Stimulated activated CD4-positive, alpha-beta T cell treated with anti-CD3 and anti-CD28 coated beads, Interleukin-12 subunit alpha, Interleukin-12 subunit beta, amount 100 ng/mL, for 4 hours (primary cell): ENCODE measurements at places on chromosomes 13 and 19.

DNA sequence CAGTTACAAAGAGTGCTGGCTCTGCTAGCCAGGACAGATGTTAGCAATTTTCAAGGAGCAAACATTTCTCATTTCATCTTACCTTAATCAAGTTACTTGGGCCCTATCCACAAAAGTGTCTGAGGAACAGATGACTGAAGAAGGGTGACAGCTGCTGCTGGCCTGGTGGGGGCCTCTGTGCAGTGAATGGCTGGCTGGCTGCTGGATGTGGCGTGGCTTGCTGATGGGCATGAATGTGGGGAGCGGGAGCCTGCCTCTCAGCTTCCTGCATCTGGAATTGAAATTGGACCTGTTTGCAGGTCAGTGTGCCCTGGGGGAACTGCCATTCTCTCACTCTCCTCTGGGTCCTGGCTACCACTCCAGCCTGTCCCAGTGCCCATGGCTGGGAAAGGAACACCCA is 94.7 kb downstream of the RGCC start:
- no peak for DNase-seq

- DNase-seq: no peak
Measured at GRCh38 chr13:34738254-34738992, 203.6 kb upstream of the NBEA start.

DNA sequence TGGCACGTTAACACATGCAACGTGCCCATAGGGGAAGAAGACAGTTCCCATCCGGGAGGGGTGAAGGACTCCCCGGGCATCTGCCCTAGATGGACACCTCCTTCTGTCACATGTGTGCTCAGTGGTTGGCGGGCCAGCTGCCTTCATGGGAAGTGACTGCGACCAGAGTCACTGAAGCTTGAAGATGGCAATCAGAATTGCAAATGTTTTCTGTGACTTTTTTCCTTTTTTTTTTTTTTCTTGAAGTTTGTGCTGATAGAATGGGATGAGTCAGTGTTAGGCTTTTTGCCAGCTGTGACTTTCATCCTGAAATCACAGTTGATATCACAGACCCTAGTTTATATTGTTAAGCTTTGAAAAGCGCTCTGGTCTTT is 109.2 kb upstream of the MCF2L start:
- DNase-seq: no peak

DNA sequence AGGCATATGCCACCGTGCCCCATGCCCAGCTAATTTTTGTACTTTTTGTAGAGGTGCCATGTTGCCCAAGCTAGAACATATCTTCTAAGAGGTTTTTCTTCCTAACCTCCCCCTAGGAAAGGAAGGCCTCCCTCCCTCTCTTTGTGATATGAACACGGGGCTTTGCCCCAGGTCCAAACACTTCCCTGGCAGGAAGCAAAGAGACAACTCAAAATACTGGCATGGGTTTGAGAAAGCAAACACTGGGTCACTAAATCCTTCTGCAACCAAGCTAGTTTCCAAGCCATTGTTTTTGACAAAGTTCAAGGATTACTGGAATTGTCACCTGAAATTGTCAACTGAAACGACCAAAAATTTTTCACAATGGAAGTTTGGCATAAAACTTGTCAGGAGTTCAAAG is 8.8 kb downstream of the CC2D1A start:
- DNase-seq: no peak

DNA sequence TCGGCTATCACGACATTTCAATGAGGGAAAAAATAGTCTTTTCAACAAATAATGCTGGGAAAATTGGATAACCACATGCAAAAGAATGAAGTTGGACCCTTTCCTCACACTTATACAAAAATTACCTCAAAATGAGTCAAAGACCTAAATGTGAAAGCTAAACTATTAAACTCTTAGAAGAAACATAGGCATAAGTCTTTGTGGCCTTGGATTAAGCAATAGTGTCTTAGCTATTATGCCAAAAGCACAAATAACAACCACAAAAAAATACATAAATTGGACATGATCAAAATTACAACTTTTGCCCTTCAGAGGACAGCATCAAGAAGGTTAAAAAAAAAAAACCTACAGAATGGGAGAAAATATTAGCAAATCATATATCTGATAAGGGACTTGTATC is 156.6 kb downstream of the FOXO1 start:
- DNase-seq: no peak

DNA sequence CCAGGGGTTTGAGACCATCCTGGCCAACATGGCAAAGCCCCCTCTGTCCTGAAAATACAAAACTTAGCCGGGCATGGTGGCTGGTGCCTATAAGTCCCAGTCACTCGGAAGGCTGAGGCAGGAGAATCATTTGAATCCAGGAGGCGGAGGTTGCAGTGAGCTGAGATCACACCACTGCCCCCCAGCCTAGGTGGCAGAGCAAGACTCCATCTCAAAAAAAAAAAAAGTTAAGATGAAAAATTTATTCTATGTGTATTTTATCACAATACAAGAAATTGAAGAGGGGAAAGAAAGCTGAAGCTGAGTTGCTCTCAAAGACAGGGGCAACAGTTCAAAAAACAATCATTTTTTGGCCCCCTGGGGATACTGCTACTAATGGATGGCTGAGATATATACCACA is 31.1 kb downstream of the INSR start:
- DNase-seq: no peak

GRCh38 chr19:23528376-23528775 is 133.1 kb upstream of the ZNF91 start:
- no peak for DNase-seq

DNA sequence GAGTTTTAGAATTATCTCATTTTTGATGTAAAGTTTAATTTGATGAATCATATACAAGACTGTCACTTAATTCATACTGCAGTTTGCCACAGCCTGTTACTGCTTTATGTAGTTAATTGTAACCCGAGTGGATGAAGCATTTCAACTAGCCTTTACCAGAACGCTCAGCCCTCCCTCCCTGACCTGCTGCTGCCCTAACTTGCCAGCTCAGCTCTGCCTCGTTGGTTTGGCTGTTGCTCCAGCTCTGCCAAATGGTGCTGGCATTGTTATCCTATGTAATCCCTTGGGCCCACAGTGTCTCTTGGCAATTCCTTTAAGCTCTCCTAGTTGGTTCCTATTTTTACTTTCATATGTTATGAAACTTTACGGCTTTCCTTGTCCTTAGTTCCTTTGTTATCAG is 113.3 kb downstream of the LMO7 start:
- DNase-seq: no peak

- DNase-seq: no peak
Measured at GRCh38 chr13:39283072-39283471, 244.8 kb downstream of the NHLRC3 start.

DNA sequence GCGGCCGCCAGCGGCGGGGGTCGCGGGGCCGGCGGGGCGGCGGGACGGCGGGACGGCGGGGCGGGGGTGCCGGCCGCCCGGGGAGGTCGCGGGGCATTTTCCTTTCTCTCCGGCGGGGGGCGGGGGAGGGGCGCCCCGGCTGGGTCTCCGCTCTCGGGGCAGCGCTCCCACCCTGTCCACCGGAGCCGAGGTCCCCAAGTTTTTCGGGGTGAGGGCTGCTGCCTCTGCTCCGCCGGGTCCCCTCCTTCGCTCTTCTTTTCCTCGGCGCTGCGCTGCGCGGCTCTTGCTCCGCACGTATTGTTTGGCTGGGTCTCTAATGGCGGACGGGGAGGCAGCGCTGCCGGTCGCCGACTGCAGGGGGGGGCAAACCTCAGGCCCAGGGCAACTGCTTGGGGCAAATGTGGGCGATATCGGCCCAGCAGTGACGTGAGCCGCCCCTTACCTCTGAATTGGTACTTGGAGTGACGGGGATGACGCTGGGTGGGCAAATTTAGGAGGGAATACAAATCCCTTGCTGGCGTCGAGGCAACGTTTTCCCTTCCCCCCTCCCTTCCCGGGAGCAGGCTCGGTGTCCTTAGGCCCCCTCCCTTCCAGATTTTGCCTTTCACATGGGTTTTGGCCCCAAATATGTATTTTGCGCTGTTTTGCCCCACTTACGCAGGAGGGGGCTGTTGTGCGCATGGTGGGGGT is 759 bp downstream of the ZMYM2 start:
- peak; percentile 66 for DNase-seq

DNA sequence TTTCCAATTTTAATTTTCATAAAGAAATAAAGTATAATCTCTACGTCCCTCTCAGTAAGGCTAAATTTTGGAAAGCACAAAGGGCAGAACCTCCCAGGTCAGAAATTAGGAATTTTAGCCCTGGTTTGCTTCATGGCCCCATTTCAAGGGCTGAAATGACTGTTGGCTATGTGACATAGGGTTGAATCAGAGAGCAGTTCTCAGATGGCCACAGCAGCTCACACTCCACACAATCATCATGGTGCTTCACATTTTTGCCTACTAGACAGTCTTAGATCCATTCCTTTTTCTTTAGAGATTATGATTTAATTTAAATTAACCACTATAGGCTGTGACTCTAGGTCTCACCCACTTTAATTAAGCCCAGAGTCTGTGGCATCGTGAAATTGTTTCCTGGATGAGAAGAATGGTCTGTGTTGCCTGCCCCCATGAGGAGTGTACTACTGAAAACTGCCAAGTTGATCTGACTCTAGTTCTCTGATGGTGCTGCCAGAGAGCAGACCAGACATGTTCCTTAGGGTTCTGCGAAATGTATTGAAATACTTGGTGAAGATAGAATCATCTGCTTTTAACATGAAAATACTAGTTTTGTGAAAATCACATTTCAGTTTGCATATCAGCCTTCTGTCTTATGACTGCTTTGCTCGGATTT is 57.4 kb downstream of the ESD start:
- DNase-seq: no peak

- no peak for DNase-seq
Measured at GRCh38 chr13:80860845-80861244, 519.9 kb upstream of the SPRY2 start.

- no peak for DNase-seq
Measured at GRCh38 chr19:4035582-4035981, 28.0 kb downstream of the PIAS4 start.

GRCh38 chr13:24241336-24241735 is 68.0 kb upstream of the C1QTNF9 start:
- no peak for DNase-seq

- DNase-seq: no peak
Measured at GRCh38 chr19:31821346-31821745, 472.1 kb upstream of the TSHZ3 start.

GRCh38 chr19:18091217-18091608 is 4.5 kb upstream of the IL12RB1 start:
- DNase-seq: peak; percentile 75

- peak; percentile 6 for DNase-seq
Measured at GRCh38 chr13:94967183-94968039, 255.1 kb upstream of the SOX21 start.

GRCh38 chr19:6402837-6403608 is 10.1 kb upstream of the GTF2F1 start:
- no peak for DNase-seq

DNA sequence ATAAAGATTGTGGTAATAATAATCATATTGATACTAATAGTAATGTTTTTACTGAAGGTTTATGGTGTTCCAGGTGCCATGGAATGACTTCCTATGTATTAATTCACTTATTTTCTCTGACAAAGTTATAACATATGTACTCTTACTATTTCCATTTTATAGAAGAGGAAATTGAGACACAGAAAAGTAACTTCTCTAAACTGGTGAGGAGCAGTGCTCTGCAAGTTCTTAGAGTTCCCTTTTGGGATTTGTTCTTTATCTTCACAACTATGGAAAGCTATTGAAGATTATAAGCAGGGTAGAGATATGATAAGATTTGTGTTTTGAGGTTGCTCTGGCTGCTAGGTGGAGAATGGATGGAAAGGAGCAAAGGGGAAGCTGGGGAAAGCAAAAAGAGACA is 83.9 kb upstream of the OLFM4 start:
- no peak for DNase-seq

DNA sequence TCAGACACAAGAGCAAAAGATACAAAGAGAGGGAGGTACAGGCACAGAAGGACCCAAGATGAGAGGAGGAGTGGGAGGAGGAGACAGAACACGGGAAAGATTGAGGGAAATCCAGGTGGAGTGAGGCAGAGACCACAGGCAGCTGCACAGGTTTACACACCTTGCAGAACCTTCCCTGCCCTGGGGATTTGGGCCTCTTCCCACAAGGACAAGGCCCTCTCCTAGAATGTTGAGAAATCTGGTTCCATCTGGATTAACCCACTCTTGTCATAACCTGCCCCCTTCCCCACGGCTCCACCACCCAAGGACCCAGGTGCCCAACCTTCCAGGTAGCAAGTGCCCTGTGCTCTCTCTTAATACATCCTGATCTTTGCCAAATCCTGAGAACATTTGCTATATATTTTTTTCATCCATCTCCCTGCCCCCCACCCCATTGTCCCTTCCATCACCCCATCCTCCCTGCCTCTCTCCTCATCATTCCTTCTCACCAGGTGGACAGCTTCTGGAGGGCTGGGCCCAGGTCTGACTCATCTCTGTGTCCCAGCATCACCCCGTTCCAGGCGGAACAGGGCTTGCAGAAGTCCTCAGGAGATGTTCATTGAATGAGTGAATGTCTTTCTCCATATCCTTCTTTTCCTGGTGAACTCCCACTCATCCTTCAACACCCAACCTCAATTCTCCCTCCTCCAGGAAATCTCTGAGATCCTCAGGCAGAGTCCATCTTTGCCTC is 8.8 kb upstream of the KLK8 start:
- DNase-seq: no peak

- DNase-seq: no peak
Measured at GRCh38 chr13:37342205-37342604, 236.7 kb upstream of the CSNK1A1L start.

DNA sequence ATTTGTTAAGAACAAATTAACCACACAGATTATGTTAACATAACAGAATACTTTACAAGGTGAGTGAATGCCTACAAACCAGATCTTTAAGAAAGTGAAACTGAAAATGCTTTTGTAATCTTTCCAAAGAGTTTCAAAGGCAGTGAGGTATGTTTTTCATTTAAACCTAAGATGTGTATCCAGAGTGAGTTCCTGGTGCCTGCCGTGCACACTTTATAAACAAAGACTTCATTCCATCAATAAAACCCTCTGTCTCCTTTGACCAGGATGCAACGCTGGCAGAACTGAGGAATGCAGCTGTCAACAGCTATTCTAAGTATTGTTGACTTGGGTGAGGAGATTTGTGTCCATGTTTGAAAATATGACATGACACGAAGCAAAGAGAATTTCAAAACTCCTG is 344.6 kb downstream of the DNAJC15 start:
- DNase-seq: no peak

- no peak for DNase-seq
Measured at GRCh38 chr13:98504371-98504963, 72.4 kb downstream of the STK24 start.

DNA sequence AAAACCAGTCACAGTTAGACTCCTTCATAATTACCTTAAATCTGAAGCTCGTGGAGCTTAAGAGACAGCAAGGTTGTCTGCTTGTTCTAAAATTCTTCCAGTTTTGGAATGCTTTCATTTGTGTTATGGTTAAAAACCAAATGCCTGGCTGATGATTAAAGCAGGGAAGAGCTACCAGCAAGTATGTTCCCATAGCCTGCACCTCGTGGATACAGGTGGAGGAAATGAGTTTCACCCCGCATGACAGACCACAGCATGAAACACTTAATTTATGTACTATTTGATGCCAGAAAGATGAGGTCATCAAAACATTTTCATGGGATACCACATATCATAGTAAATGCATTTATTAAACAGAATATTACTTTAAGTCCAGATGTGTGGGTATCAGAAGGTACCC is 416 bp upstream of the DOCK9 start:
- DNase-seq: no peak
